ENCODE measurements at places on chromosomes 4 and X.

DNA sequence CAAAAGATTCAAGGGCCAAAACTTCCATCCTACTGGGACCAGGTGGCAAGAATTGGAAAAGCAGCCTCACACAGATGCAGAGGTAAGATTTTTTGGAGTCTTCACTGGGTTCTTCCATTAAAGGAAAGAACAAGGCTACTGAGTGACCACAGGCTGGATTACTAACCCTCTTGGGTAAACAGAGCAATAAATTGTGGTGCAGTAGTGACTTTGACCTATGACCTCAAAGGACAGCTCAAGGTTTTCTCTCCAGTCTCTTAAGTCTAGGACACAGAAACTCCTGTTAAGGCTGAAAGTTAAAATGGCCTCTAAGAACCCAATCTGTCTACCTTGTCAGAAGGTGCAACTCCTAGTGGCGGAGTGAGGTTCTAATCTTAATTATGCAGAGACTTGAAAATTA, 464.9 kb downstream of the SMARCA1 start:
- no peak for DNase-seq

GRCh38 chrX:111039606-111040005, 56.4 kb upstream of the PAK3 start:
- no peak for DNase-seq

- DNase-seq, result peak; percentile 39
These were observed 361.1 kb downstream of the MID1IP1 start for GRCh38 chrX:39162322-39162735.

GRCh38 chrX:80282535-80282934, 137.7 kb upstream of the TENT5D start:
- no peak for DNase-seq

DNA sequence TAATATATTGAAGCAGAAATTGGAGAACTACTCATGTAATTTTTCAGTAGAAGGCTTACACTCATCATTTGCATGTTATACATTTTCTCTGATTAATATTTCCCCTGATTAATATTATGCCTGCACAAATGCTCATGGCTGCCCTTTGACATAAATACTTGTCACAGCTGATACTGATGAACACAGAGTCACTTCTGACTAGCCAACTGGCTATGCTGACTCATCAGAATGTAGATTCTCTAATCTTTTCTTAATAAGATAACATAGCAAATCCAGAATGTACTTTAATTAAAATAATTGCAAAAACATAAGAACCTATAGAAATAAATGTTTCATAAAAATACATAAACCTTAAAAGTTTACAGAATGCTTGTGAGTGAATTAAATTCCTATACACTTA, 52.4 kb upstream of the C4orf54 start:
- DNase-seq, result no peak

DNA sequence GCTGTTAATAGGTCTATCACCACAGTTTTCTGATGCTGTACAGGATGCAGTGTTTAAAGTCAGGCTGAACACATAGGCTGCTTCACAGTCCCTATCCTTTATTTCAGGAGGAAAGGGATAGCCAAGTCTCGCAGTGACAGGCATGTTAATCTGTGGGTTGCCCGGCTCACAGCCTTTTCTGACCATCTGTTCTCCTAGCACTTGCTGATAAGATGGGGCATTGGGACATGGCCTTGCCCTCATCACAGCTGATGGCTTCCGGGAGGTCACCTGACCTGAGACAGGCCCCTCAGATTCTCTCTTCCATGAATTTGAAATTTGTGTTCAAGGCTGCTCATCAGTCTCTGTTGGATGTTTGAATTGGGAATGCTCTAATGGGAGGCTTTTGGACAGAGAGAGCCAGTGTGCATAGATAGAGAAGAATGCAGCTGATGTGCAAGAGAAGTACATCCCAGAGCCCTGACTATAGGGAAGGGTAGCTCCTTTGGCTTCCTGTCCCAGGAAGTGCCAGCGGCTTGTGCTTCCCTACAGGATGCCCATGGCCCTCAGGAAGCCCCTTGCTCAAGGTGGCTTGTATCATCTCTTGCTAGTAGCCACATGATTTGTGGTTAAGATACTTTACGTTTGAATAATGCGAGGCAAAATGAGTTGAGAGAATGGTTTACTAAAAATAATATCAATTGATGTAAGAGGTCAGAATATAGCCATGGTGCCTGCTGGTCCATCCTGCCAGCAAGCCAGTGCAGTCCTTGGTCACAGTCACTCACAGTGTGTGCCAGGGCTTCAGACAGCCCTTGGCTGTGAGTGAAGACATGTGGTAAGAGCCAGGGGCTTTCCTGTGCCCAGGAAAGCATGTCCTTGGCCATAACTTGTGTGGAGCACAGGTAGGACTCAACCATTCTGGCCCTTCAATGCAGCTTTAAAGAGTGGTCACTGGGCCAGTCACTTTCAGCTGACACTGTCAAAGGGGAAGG, 88.6 kb downstream of the TSPAN7 start:
- no peak for DNase-seq

GRCh38 chr4:41613386-41613785, 75.4 kb downstream of the LIMCH1 start:
- no peak for DNase-seq

DNA sequence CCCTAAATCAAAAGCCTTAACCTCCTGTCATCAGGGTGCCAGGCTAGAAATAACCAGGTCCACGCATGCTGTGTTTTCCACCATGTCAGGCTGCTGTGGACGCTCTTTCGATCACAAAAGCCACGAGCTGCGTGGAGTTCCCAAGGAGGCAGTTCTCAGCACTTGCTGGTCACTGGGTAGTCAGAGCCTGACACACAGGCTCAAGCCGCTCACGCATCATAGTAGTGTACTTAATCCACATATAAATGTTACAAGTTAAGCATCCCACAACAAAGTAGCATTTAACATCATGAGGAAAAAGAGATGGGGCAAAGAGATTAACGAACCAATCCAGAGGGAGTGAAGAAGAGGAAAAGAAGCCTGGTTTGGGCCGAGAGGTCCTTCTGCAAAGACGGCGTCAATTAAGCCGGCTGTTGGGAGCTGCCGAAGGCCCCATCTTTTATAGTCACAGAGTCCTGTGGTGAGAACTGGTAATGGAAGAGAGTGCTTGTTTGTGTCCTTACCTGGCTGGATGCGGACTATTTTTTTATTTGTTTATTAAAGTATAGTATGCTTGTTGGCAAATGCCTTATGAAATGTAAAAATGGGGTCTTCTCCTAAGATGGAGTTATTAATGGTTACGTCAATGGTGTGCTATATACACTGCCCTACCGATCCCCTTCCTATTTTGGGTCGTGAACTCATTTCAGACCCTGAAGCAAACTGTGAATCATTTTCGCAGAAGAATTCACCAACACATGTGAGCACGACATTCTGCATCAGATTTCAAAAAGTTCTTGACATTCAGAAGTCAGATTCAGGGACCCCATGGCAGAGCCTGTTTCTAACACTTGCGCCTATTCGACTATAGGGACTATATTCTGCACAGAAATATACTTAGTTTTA, 675 bp downstream of the PRIMPOL start:
- DNase-seq, result no peak

- no peak for DNase-seq
These were observed 137.8 kb downstream of the UCHL1 start for GRCh38 chr4:41394481-41394894.

DNA sequence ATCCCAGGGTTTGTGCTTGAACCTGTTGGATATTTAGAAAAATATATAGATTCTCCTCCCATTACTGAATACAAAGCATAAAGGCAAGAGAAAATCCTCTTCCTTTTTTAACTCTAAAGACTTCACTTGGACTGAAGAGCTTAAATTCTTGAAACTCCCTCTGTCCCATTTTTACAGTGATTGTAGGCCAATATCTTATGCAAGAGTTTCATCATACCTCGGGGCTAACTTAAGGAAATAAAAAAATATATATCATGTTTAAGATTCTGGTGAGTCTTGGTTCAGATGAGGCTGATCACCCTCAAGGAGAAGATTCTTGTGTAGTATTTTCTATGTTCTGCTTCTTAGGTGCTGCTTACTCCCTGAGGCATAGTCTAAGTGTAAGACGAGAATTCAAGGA, 1449.6 kb downstream of the C4orf33 start:
- DNase-seq, result no peak

GRCh38 chr4:80138551-80139538, 58.5 kb upstream of the PRDM8 start:
- peak; percentile 63 for DNase-seq

DNA sequence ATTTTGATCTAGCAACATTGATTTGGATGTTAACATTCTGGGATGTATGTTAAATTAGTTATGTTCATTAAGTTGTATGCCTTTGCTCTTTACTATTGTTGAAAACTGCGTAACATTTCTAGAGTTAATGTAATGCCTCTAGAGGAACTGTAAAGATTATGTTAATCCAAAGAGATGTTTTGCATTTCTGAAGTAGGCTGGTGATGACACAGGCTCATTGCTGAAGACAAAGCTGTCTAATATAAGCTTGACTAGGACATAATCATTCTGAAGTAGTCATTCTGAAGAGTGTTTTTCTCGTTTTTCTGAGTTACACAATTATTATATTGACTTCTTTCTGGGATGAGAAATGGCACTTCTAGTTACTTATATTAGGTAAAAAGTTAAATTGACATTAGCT, 72.9 kb downstream of the LRP2BP start:
- no peak for DNase-seq

- no peak for DNase-seq
These were observed 1002.3 kb downstream of the FAM133A start for GRCh38 chrX:94676285-94676684.

- no peak for DNase-seq
These were observed 627.6 kb upstream of the FRG1 start for GRCh38 chr4:189313064-189313463.

- peak; percentile 34 for DNase-seq
These were observed 4.0 kb downstream of the C4orf46 start for GRCh38 chr4:158667651-158668198.

- DNase-seq, result no peak
These were observed 482.1 kb downstream of the TMA16 start for GRCh38 chr4:163976588-163976987.

- no peak for DNase-seq
These were observed 380.8 kb downstream of the SPRY1 start for GRCh38 chr4:123777373-123777772.

- no peak for DNase-seq
These were observed 562.0 kb upstream of the AADAT start for GRCh38 chr4:170651786-170652185.

GRCh38 chr4:42320822-42321388, 76.4 kb upstream of the SHISA3 start:
- DNase-seq, result no peak

DNA sequence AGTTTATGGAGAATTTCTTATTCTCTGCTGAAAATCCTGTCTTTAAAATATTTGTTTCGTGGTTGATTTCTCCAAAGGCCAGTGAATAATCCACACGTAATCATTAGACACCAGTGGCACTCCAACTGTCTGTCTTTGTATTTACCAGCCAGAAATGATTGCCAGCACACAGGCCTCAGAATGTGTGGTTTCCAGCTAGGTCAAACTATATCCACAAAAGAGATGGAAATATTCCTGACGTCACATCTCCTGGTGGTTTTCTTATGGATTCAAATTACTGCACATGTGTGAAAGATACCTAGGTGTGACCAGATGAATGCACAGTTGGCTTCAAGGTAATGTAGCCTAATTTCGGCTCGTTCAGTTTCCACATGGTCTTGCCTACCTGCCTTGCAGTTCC, 27.2 kb upstream of the TENM3 start:
- no peak for DNase-seq

DNA sequence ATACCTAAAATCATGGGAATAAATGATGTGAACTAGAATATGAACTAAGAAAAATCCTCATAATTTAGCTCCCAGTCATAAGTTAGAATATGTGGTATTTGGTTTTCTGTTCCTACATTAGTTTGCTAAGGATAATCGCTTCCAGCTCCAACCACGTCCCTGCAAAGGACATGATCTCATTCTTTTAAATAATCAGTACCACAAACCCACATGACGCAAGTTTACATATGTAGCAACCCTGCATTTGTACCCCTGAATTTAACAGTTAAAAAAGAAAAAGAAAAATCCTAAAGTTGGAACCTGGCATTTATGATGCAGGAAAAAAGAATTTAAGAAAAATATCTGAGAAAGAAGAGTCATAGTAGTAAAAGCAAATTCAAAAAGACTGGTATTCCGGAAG, 13.3 kb downstream of the UBA6 start:
- no peak for DNase-seq

GRCh38 chrX:71949363-71949762, 38.7 kb downstream of the NHSL2 start:
- DNase-seq, result no peak

DNA sequence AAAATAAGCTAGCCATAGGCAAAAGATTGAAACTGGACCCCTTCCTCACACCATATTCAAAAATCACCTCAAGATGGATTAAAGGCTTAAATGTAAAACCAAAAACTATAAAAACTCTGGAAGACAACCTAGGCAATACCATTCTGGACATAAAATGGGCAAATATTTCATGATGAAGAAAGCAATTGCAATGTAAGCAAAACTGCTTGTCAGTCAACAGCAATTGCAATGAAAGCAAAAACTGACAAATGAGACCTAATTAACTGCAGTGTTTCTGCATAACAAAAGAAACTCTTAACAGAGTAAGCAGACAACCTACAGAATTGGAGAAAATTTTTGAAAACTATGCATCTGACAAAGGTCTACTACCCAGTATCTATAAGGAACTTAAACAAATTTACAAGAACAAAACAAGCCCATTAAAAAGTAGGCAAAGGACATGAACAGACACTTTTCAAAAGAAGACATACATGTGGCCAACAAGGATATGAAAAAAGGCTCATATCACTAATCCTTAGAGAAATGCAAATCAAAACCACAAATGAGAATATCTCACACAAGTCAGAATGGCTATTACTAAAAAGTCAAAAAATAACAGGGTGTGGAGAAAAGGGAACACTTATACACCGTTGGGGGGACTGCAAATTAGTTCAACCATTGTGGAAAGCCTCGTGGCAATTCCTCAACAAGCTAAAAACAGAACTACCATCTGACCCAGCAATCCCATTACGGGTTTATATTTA, 46.7 kb downstream of the CFAP299 start:
- no peak for DNase-seq

GRCh38 chrX:17525266-17525665, 150.3 kb downstream of the NHS start:
- no peak for DNase-seq

- DNase-seq, result no peak
These were observed 66.7 kb upstream of the PGRMC2 start for GRCh38 chr4:128354205-128354821.

All from CD4-positive, alpha-beta T cell treated with Interleukin-12 subunit alpha and Interleukin-12 subunit beta, for 1 hour (primary cell).